ENCODE measurements at places on chromosomes 11 and 22. TPM values are rescaled to one million over a fixed set of nuclear protein-coding genes. Genes with fewer than 3 reads are reported as not detected.

- no peak for DNase-seq
Observed at GRCh38 chr11:114163830-114164401, 104.4 kb downstream of the ZBTB16 start.

DNA sequence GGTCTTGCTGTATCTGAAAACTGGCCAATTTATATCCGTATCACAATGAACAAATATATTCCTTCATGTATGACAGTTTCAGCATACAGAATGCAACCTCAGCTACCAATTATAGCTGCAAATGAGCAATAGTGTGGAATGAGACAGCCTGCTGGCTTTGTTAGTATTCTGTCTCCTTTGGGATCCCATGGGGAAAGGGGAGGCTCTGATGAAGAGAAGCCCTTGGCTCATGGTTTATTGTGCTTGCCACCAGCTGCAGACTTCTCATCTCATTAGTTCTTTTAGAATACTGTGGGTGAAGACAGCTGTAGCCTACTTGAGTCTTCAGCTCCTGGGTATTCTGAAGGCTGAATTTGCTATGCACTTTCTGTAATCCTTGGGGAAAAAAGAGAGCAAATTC is 42.4 kb downstream of the PITPNB start:
- DNase-seq, result no peak

Gene CCDC157
- 13.5 TPM for total RNA-seq

GRCh38 chr11:31995032-31995431 is 95.8 kb upstream of the RCN1 start:
- DNase-seq, result no peak

DNA sequence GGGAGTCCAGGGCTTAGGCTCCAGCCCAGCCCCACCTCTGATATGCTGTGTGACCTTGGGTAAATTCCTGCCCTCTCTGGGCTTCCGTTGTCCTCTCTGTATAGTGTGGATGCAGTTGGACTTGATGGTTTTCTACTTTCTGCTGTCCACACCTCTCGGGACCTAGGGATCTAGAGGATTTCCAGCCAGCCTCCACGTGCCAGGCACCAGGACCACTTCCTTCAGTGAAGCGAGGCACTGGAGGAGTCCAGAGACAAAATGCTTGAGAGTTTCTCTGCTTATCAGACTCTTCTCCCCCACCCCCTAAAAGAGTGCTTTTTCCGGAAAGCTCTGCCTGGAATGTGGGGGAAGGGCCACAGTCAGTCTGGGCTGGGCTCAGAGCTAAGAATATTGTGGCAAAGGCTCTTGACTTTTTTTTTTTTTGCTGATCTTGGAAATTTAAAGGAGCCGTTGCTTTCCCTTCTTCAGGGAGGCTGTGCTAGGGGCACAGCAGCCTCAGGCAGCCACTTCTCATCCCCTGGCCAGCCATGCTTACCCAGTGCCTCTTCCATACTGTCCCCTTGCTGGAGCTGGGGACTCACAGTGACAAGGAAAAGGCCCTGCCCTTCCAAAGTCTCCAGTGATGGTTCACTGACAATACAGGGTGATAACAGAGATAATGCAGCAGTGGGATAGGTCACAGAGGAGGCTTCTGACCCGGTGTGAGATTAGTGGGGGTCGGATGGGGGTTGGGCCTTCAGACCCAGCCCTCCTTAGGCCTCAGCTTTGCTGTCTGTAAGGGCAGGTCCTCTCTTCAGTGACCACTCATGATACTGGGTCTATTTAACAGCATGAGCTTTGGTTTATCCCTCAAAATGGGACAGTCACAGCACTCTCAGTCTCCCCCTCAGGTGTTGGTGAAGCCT is 2.9 kb upstream of the SERPINH1 start:
- no peak for DNase-seq

- no peak for DNase-seq
Observed at GRCh38 chr22:50688448-50688847, 15.8 kb downstream of the SHANK3 start.

Gene TEX12
- not detected for total RNA-seq

DNA sequence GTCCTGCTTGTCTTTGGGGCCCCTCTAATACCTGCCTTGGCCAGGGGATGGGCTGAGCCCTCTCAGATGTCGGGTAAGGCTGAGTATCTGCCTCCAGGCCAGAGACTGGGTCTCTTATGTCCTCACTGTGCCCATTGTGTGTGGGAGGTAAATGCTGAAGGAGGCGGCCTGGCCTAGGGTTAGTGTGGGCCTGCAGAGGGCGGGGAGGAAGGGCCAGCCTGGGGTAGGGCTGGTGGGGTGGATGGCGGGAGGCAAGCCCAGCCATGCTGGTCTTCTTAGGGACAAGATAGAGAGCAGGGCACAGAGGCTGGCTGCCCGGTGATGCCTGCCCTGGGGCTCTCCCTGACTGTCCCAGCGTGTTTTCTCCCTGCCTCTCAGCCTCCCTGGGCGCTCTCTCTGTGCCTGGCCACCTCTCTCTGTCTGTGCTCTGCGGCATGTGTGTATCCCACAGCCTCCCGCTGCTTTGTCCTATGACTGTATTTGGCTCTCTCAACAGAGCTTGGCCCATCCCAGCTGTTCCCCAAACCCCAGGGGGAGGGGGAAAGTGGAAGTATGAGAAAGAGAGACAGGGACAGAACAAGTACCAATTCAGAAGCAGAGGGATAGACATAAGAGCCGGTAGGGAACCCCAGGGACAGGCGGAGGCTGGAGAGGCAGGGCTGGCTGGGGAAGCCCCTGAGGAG is 57.0 kb downstream of the PDE2A start:
- DNase-seq, result no peak

GRCh38 chr11:18463439-18463838 is 7.8 kb downstream of the LDHAL6A start:
- DNase-seq, result no peak

DNA sequence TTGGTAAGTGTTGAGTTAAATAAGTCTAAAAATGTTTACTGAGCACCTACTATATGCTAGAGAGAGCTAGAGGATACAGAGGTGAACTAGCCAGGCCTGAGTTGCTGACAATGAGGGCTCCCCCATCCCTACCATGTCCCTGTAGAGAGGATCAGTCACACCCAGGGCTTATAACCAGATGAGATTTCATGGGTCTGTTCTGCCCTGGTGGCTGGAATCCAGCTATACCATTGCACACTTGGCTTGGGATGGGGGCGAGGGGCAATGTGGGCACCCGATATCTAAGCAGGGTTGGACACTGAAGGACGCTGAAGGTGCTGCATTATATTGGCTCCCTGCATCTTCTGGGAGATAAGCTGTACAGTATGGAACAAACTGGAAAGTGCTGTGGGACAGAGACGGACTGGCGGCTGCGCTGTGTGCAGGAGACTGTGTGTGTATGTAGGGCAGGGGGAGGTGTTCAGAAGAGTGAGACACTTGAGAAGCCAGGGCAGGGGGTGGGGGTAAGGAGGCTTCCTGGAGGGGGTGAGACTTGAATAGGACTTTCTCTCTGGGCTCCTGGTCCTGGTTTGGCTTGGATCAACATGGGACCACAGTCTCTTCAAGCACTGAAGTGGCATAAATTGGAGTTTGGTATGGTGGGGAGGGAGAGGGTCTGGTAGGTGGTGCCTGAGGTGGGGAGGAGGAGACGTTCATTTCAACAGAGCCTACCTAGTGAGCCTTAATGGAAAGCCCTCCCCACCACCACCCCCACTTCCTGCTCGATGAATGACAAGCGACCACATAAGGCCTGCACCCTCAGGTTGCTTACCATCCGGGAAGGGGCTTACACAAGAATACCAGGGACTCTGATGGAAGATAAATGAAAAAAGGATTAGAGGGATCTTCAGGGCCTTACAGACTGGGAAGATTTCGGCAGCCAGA is 1.8 kb downstream of the CD82 start:
- DNase-seq, result no peak

Data from progenitor cell of endocrine pancreas (in vitro differentiated cells).